ENCODE measurements at places on chromosomes 7 and 10.

DNA sequence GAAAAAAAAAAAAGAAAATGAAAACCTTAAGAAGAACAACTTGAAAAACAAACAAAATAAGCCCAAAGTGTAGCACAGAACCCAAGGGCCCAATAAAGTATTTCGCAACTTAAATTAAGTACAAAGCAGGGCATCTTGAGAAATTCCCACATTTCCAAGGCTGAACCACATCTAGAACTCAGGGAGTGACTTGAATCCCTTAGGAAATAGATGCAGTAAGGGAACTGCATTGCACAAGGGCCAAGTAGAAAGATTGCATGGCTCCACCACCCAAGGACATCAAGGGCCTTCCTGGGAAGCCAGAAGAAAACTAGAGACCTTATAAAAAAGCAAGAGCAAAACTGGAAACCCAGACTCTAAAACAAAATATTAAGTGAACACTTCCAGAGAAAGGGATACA lies 352.7 kb downstream of the CXCL12 start:
- no peak for DNase-seq

DNA sequence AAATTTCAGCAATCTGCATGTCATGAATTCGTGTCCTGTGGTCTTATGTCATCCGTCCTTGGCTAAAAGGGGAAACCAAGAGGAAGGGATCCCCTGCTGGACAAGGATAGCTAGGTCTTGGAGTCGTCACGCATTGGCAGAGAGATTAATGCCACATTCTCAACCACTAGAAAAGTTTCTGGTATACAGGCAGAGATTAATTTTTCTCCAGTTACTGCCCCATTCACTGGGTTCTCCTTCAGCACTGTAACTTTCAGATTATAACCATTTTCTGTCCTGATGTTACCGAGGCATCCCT lies 1060.6 kb upstream of the AUTS2 start:
- DNase-seq: no peak

DNA sequence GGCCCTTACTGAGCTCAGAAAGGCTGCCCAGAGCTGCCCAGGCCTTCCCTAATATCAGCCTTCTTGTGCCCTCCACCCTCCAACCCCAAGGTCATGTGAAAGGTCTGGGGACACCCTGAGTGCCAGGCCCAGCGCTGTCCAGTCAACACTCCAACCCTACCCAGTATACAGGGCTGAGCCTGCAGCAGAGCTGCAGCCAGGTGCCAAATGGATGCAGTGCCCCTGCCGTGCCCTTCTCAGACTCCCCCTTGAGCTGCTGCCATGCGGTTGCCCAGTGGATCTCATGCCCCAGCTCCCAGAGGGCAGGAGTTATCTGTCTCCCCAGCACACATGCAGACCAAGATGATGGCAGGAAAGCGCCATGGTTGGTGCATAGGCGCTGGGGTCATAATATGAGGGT lies 61.5 kb downstream of the ZMIZ1 start:
- no peak for DNase-seq

DNA sequence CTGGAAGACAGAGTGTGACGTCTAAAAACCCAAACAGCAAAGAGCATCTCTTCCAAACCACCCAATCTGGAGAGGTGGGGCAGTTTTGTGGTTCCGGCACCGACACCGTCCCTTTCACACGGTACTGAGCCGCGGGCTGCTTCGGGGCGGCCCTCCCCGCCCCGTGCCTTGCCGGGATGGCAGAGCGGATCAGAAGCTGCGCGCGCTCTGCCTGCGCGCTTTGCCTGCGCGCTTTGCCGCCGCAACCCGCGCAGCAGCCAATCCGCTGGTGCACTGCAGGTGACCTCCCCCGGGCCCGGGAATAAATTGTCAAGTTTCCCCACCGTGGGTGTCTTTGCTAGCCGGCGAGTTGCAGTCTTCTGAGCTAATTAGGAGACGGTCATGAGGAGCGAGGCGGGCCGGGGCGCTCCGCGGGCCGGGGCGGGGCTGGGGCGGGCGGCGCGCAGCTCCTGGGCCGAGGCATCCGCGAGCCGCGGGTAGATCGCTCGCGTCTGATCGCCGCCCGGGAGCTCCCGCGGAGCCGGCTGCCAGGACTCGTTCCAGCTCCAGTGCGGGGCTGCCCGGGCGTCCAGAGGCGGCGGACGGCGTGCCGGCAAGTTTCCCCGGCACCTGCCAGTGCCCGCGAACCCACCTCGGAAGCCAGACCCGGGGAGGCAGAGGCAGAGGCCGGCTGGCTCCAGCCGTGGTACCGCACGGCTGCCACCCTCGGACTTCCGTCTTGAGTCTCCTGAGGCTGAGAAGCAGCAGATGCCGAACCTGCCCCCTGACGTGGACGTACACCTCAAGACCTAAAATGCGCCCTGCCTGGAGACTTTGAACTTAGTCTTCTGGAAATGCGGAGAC lies 536.0 kb upstream of the GALNT17 start:
- DNase-seq: no peak

- peak; percentile 46 for DNase-seq
Measured at GRCh38 chr10:17817316-17817715, 8.2 kb downstream of the MRC1 start.

- DNase-seq: no peak
Measured at GRCh38 chr10:131697476-131698128, 203.2 kb upstream of the PPP2R2D start.

Data from dermis microvascular lymphatic vessel endothelial cell (primary cell).